ENCODE measurements at places on chromosomes 6 and 20.

- no peak for DNase-seq
Measured at GRCh38 chr6:52254731-52255378, 10.6 kb upstream of the IL17F start.

DNA sequence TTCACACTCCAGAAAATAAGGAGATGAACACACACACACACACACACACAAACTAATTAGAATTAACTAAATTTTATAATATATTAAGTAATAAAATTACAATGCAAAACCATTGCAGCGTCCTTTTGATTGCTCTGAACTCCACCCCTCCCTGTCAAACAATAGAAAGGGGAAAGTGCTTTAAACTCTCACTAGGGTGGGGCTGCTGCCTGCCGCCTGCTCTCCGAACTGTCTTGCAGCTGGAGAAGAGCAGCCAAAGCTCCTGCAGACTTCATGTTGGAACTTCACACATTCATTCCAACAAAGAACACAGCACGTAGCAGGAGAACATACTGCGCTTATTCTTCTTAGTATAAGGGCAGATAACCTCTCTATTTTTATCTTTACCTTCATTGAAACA lies 83.2 kb downstream of the GCLC start:
- no peak for DNase-seq

GRCh38 chr20:40168981-40169620 lies 519.9 kb downstream of the MAFB start:
- no peak for DNase-seq

DNA sequence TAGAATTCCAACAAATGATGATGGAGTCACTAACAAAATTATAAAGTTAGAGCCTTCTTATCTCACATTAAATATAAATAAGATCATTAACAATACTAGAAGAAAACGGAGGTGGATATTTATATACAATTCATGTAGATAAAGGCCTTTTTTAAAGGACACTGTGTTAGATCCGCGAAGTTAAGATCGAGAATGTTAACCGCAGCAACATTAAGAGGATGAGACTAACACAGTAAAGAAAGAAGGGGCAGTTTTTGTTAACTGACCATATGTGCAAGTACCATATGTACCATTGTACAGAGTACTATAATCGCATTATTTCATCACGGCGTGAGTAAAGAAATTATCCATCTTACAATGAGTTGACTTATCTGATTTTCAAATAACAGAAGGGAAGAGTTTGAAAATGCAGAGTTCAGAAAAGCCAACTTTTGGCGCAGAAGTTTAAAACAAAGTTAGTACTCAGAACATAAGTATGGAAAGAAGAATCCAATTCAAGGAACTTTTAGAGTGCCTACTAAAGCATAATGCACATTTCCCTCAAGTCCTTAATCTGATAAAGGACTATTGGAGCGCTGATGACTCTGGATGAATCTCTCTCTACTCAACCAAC lies 1.4 kb downstream of the FBXL4 start:
- DNase-seq, result no peak

- no peak for DNase-seq
Measured at GRCh38 chr6:111984081-111984480, 69.8 kb upstream of the CCN6 start.

DNA sequence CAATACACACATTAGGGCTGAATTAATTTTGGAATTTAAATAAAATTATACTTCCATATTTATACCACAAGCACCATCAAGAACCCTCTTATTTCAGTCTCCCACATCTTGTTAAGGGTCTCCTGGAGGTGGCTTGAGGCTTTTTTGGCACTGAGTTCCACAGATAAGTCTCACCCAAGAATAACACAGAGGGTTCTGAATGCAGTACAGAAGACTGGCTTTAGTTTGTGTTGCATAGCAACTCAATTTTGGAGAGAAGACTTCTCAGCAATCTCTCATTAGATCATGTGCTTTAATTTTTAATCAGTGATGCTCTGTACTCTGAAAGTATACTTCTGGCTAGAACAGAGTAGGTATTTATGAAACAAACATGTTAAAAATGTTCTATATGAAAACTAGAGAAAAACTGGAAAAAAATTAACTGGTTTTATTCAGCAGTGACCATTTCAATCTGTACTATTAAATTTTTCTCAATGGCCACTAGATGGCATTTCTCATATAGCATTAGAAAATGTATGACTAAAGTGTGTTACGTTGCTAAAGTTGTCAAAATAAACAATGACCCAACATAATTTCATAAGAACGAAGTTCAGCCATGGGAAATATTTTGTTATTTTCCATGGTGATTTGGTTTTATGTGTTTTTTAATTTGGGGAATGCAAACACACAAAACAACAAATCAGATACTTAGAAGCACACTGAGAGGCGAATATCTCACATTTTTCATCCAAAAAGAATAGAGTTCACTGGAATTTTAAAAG lies 32.7 kb upstream of the MAP7 start:
- peak; percentile 89 for DNase-seq

DNA sequence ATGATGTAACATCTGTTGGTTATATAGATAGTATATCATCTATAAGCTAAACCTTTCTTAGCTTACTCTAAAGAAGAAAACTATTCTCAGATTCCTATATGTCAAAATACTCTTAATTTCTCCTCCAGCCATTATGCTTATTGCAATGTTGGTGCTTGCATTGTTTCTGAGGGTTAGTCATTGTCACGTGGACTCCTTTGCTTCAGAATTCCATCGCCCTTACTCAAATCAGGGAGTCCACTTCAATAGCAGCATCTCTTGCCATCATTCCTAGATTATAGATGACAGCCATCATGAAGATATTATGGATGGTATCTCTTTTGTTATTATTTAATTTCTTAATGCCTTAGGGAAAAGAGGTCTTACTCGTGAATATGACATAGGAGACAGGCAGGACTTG lies 776.1 kb downstream of the TENT5A start:
- no peak for DNase-seq

DNA sequence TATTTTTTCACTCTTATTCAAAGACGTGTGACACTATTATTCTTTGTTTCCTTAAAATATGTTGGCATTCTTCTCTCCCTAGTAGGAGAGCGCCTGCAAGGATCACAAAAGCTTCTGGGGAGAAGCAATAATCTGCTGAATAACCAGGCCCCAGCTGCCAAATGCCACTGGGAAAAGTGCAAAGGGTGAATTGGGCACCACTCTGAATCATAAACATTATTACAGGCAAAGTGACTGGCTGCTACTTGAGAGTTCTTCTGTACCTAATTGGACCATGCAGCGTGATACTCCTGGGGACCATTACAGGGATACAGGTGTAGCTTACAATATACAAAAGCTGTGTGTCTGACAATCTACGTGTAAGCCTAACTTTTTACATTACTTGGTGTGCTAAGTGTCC lies 152.8 kb downstream of the ATXN1 start:
- no peak for DNase-seq

DNA sequence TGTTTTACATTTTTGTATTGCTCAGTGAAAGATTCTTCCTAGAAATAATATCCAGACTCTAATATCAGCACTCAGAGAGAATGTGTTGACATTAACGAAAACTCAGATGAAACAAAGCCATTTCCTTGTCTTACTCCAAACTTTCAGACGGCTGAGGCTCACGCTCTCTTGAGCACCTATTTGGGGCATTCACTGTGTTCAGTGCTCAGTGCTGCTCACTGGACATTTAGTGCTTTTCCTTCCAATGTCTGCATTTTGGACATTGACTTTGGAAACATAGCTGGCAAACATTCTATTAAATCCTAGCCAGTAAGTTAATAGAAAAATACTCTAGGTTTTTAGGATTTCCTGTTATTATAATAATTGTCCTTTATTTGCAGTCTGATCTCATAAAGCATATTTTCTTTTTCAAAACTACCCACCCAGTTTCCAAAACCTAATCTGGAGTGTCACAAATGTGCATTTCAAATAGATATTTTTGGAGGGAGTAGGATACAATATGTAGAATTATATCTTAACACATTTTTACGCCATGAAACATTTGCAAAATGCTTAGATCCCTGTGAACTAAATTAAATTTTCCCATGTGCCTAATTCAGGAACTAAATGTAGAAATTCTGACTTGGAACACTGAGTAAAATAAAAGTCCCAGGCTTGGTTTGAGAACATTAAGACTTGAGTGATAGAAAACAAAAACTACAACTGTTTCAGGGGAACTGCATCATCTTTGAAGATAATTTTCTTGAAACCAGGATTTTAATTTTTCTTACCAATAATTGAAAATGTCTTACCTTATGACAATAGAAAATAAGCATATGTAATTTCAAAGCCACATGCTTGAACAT lies 91.7 kb upstream of the B3GAT2 start:
- no peak for DNase-seq

- no peak for DNase-seq
Measured at GRCh38 chr6:20319520-20320357, 81.9 kb upstream of the E2F3 start.

- peak; percentile 52 for DNase-seq
Measured at GRCh38 chr6:12813321-12813720, 96.8 kb downstream of the PHACTR1 start.

DNA sequence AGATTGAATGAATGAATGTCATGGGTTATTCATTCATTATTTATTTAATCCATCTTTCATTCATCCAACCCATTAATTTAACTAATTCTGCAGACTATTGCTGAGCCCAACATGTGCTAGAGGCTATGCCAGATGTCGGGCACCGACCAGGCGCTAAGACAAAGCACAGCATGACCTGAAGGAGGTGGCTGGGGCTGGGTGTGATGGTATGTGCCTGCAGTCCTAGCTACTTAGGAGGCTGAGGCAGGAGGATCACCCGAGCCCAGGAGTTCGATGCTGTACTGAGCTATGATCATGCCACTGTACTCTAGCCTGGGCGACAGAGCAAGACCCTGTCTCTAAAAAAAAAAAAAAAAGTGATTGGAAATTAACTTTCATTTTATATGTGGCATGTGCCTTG lies 5.7 kb upstream of the SLC22A7 start:
- no peak for DNase-seq

- no peak for DNase-seq
Measured at GRCh38 chr20:50919567-50919966, 11.7 kb downstream of the ADNP start.

DNA sequence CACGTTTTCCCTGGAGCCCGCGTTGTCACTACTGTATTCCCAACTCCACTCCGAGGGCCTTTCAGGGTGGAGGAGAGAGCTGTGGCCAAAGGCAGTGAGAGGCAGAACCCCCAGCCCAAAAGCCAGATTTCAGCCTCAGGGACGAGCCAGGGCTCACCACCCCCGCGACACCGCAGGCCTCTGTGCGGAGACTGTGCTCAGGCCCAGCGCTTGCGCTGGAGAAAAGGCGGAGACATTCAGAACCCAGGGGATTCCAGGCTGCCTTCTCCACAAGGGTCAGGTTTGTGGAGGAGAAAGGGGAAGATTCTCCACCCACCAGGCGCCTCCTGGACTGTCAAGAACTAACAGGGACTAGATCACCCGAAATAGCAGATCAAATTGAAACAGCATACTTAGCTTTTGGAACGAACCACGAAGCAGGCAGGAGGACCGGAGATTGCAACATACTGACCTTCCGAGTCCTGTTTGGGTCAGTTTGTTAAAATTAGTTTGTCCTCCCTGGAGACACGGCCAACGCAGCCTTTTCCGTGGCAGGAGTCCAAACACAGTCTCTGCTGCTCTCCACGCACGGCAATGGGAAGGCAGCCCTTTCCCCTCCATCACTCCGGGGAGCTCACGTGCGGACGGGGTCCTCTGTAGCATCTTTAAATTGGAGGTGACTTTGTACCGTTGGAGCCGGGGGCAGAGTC lies 14.4 kb downstream of the DLL1 start:
- DNase-seq, result no peak

GRCh38 chr20:59042151-59042795 lies at the start of gene PRELID3B:
PRELID3B (minus strand) TSS chr20:59042786; CDS start chr20:59042730, 56 bp downstream.
- DNase-seq, result no peak

GRCh38 chr6:141354191-141354955 lies 778.4 kb upstream of the GJE1 start:
- DNase-seq, result no peak

GRCh38 chr6:111721753-111722154 lies 116.1 kb upstream of the TRAF3IP2 start:
- no peak for DNase-seq

- no peak for DNase-seq
Measured at GRCh38 chr6:31819871-31820299, 4.5 kb downstream of the HSPA1A start.

DNA sequence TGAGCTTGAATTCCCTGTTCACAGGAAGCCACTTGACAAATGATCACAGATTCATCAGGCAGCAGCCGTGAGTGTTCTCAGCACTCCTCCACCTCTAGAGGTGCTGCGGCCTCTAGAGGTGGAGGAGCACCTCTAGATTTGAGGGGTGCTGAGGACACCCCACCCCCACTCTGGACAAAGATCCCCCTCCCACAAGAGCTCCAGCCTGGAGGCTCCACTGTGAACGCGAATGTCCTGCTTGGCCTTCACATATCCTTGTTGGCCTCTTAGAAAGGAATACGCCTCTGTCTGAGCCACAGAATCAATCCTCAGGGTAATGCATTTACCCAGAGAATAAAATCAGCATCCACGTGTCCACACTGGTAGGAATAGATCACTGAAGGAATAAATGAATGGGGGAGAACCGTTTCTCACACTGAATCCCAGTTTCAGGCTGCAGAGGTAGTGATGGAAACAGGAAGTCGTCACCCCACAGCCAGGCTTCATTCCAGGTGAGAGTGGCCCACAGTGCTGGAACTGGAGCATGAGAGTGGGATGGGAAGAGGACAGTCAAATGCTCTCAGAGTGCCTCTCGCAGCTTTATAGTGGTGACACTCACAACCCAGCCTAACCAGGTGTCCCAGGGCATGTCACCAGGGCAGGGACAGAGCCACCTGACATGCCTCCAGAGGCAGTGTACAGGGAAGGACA lies 16.6 kb downstream of the NPEPL1 start:
- DNase-seq, result no peak

DNA sequence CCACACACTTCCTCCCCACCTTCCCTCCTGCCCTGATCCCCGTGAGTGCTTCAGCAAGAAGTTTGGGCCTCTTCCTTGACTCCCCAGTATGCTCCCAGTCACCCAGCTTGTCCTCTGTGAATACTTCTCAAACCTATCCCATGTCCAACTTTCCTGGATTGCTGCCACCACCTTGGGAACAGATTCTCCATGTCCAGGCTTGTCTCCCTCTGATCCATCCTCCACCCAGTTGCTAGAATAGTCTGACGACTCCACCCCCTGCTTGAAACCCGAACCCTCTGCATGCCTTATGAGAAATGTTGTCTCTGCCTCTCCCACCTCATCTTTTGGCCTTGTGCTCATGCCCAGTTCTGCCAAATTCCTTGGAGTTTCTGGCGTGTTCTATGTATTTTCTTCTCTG lies 108.0 kb downstream of the PPP1R14C start:
- peak; percentile 68 for DNase-seq

Data from GM04503 (cell line).